ENCODE measurements at places on chromosomes 5 and 9.

GRCh38 chr5:180070756-180071530 lies 616 bp downstream of the RNF130 start:
- peaks cover 36% of the 10 kb centered on the region for H3K4me1 ChIP-seq
- H3K4me3 ChIP-seq: peak overlapping the region; percentile 91
- DNase-seq: peak; percentile 56
- peaks cover 35% of the 10 kb centered on the region for H3K27me3 ChIP-seq
- no peaks in the 10 kb centered on the region for H3K36me3 ChIP-seq

GRCh38 chr9:126335837-126336735 lies 9.5 kb downstream of the MVB12B start:
- DNase-seq: peak; percentile 41
- H3K27ac ChIP-seq: no peak overlapping the region
- peaks cover 13% of the 10 kb centered on the region for H3K4me1 ChIP-seq
- H3K27me3 ChIP-seq: no peaks in the 10 kb centered on the region

DNA sequence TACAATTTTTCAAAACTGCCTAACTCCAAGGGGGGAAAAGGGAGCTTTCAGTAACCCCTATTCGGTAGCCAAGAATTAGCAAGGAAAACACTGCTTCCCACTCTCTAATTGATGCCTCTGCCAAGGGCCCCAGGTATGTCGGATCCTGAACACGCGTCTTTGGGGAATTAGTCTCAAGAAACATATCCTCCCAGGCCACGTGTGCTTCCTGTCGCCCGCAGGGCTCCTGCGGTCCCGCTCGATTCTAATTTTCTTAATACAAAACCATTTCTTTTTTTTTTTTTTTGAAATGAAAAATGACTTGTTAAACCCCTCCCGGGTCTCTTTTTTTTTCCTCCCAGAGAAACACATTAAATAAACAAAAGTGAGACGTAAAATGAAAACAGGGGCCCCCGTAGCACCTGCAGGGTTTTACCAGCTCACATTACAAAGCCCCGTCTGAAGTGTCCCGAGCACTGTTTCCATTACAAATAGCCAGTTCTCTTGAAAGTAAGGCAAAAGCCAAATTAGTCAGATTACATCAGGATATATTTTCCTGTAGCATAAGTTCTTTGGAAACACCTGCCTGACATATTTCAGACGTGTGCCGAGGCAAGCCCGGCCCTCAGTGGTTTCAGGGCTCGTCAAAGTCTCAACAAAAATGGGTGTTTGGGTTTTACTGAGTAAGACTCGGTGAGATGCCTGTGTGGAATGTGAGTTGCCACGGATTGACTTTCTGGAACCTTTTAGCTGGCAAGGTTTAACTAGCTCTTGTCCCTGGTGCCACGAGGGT lies 21.5 kb downstream of the SMIM23 start:
- H3K4me1 ChIP-seq: peaks cover 18% of the 10 kb centered on the region
- no peak overlapping the region for H3K27ac ChIP-seq
- DNase-seq: peak; percentile 36
- no peaks in the 10 kb centered on the region for H3K27me3 ChIP-seq
- no peaks in the 10 kb centered on the region for H3K36me3 ChIP-seq
- H3K4me3 ChIP-seq: 0 out of 2 replicates have a peak overlapping the region, but pooled peaks have one; percentile 11

DNA sequence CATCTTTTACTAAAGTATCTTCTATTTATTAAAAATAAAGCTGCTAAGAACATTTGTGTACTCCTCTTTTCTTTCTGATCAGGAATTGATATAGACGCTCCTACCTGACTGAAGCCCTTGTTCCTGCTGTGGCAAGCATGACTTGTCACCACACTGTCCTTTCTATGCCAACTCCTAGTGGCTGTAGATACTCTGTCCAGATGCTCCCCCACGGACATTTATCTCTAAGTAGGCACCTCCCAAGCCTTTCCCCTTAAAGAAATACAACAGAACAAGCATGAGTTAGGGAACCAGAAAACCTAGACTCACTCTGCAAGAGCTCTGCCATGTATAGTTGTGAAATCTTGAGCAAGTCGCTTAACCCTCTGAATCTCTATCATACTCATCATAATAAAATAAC lies 53.2 kb downstream of the FAM114A2 start:
- no peaks in the 10 kb centered on the region for H3K27me3 ChIP-seq
- no peak for DNase-seq
- no peak overlapping the region for H3K4me3 ChIP-seq

GRCh38 chr5:156669416-156669815 lies 180.7 kb upstream of the PPP1R2B start:
- no peak overlapping the region for H3K4me3 ChIP-seq
- H3K4me1 ChIP-seq: peaks cover 18% of the 10 kb centered on the region
- H3K36me3 ChIP-seq: no peaks in the 10 kb centered on the region
- no peak overlapping the region for H3K27ac ChIP-seq
- no peak for DNase-seq

DNA sequence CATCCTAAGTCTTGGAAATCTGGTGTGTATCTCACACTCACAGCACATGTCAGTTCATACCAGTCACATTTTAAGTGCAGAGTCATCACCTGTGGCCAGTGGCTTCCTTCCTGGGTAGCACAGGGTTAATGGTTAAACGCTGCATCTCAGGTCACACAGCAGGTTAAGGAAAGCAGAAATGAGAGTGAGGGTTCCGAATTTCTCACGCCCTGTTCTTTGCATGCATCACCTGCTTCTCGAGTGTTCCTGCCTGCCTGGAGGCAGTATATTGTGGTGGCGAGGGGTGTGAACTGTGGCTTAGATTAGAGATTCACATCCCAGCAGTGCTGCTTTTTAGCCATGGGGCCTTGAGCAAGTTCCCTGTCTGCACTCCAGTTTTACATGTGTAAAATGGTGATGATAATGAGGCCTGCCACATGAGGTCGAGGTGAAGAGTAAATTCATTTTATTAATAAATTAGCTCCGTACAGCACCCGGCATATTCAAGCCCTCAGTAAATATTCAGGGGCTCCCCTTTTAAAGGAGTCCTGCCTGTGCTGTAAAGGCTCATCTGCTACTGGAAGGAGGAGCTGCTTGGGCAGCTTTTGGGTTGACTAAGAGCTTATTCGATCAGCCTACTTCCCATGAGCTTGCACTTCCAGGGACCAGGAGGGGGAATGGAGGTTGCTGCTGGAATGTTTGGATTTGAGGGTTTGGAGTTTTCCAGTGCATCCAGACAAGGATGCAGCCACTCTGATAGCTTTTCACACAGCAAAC lies 61.1 kb upstream of the SAP30L start:
- H3K4me1 ChIP-seq: no peaks in the 10 kb centered on the region
- H3K27ac ChIP-seq: no peak overlapping the region
- H3K36me3 ChIP-seq: no peaks in the 10 kb centered on the region
- H3K4me3 ChIP-seq: no peak overlapping the region

DNA sequence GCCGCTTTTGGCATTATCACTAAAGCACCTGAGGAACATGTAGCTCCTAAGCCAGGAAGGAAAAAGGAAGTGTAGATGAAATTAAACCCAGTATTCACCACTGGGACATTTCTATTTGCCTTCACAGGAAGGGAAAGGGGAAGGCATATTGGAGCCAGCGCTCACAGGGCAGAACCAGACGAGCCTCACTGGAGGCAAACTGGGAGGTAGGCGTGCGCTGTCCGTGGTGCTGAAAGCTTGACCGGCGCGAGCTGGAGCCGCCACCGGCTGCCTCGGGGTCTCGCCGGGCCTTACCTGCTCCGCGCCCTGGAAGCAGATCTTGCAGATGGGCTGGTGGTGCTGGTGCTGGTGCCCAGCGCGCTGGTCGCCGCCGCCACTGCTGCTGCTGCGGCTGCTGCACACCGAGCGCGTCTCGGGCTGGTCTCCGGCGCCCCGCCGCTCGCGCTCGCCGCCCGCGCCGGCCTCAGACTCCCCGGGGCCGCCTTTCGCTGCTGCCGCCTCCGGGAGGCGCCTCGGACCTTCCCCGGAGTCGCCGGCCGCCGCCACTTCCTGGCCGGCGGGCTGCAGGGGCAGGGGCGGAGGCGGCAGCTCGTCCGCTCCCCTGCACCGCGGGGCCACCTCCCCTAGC lies 732 bp downstream of the MARCHF11 start:
- H3K27me3 ChIP-seq: peaks cover 54% of the 10 kb centered on the region
- H3K4me1 ChIP-seq: 0 out of 2 replicates have a peak, but pooled peaks cover 11% of the 10 kb centered on the region
- H3K4me3 ChIP-seq: peak overlapping the region; percentile 70
- H3K36me3 ChIP-seq: no peaks in the 10 kb centered on the region
- peak; percentile 95 for DNase-seq

GRCh38 chr5:155512329-155512728 lies 498.8 kb downstream of the KIF4B start:
- DNase-seq: peak; percentile 68
- no peak overlapping the region for H3K27ac ChIP-seq
- no peaks in the 10 kb centered on the region for H3K36me3 ChIP-seq
- H3K27me3 ChIP-seq: no peaks in the 10 kb centered on the region
- H3K4me1 ChIP-seq: peaks cover 18% of the 10 kb centered on the region

DNA sequence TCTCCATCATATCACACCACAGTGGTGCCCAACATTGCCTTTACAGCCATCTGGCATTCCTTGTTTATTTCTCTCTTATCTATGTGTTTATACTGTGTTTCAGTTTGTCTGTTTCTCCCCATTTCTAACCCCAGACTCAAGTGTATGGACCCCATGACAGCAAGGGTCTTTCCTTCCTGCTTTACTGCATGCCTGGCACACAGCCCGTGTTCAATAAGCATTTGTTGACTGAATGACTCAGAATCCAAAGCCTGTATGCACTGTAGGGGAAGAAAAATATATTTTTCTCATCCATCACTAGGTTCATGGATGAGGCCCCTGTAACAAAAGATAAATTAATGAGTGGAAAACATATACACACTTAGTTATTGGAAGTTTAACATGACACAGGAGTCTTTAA lies 190.8 kb upstream of the SEMA6A start:
- H3K4me3 ChIP-seq: no peak overlapping the region
- peaks cover 17% of the 10 kb centered on the region for H3K4me1 ChIP-seq
- H3K36me3 ChIP-seq: no peaks in the 10 kb centered on the region

- no peaks in the 10 kb centered on the region for H3K27me3 ChIP-seq
- H3K4me1 ChIP-seq: no peaks in the 10 kb centered on the region
- no peak overlapping the region for H3K27ac ChIP-seq
- DNase-seq: no peak
- no peaks in the 10 kb centered on the region for H3K36me3 ChIP-seq
Measured at GRCh38 chr9:129868872-129869486, 33.7 kb downstream of the USP20 start.

DNA sequence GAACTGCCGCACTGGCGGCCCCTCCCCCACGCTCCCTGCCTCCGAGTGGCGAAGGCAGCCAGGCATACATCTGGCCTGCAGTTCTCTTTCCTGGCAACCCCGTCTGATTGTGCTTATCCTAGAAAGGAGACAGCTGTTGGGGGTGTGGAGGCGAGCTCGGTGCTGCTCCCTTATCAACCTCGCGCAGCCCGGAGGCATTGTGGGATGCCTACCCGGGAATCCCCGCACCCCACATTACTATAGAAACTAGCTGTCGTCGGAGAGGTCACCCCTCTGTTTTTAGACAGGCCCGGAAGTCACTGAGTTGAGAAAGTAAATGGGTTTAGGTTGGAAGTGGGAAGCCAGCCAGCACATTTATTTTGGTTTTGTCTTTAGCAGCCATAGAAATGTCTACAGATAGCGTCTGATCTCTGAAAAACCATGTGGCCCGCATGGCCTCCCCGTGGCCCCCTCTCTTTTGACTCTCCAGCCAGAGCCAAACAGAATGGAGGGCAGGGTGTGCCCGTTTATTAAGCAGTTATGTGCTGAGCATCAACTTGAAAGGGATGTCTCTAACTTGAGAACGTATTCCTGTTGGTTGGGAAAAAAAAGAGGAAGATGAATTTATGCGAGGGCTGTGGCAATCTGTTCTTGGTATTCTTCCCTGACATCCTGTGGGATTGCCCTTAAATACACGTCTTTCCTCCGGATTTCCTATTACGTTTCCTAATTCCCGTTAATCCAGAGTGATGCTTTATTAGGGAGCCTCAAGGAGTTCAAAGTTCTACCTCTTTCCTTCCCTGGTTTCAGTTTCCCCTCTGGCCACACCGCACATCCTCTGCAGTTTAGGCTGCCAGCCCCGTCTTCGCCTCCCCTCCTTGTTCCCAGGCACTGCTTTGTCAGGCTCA lies 3.9 kb downstream of the STC2 start:
- peaks cover 54% of the 10 kb centered on the region for H3K36me3 ChIP-seq
- H3K27ac ChIP-seq: peak overlapping the region; percentile 59
- no peaks in the 10 kb centered on the region for H3K27me3 ChIP-seq
- H3K4me3 ChIP-seq: peak overlapping the region; percentile 99
- DNase-seq: no peak
- peaks cover 27% of the 10 kb centered on the region for H3K4me1 ChIP-seq

DNA sequence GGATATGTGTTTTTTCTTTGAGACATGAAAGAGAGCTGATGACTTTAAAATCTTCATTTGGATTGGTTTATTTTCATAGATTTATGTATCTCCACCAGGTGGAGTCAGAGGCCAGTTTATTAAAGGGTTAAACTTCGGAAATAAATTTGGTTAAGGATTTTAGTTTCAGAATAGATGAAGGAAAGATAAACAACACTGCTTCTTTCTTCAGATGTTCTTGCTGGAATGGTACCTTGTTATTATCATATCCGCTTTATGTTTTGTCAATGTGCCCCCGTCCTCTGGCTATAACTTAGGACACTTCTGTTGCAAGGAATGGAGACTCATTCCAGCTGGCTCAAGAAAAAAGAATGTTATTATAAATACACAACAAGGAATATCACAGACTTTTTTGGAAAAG lies 81.2 kb downstream of the ALDH1A1 start:
- H3K36me3 ChIP-seq: no peaks in the 10 kb centered on the region
- H3K27ac ChIP-seq: no peak overlapping the region
- H3K27me3 ChIP-seq: no peaks in the 10 kb centered on the region
- DNase-seq: peak; percentile 57
- H3K4me1 ChIP-seq: no peaks in the 10 kb centered on the region
- no peak overlapping the region for H3K4me3 ChIP-seq

DNA sequence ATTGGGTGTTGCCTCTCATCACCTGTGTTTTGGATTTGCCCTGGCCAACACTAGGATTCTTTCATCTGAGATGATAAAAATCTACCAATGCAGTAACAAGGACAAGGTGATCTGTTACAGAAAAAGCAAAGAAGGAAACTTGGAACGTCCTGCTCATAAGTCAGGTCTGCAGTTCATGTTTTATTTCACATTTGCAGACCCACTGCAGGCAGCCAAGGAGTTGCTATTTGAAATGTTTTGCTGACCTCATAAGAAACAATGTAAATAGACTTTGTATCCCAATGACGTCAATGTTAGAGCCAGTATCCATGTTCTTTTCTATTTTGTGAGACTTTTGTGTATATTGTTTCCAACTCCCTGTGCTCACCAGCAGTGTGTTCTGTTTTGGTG lies 312.9 kb downstream of the DEPDC1B start:
- no peak for DNase-seq
- H3K27me3 ChIP-seq: no peaks in the 10 kb centered on the region

- H3K4me1 ChIP-seq: no peaks in the 10 kb centered on the region
- H3K4me3 ChIP-seq: no peak overlapping the region
- no peaks in the 10 kb centered on the region for H3K27me3 ChIP-seq
- no peak overlapping the region for H3K27ac ChIP-seq
- DNase-seq: peak; percentile 81
Measured at GRCh38 chr9:136488247-136489214, 5.7 kb upstream of the SEC16A start.

- H3K36me3 ChIP-seq: no peaks in the 10 kb centered on the region
- DNase-seq: peak; percentile 45
- H3K4me1 ChIP-seq: peaks cover 10% of the 10 kb centered on the region
Measured at GRCh38 chr9:126933334-126933980, 18.9 kb downstream of the RALGPS1 start.

All from GM23338 (cell line).